Stimulated activated CD8-positive, alpha-beta memory T cell treated with anti-CD3 and anti-CD28 coated beads, Interleukin-15, amount 100 ng/mL, for 4 hours (primary cell): ENCODE measurements at places on chromosomes 2 and 18.
A peak's percentile ranks its signal among the peaks of the same experiment; 100 is the strongest.

DNA sequence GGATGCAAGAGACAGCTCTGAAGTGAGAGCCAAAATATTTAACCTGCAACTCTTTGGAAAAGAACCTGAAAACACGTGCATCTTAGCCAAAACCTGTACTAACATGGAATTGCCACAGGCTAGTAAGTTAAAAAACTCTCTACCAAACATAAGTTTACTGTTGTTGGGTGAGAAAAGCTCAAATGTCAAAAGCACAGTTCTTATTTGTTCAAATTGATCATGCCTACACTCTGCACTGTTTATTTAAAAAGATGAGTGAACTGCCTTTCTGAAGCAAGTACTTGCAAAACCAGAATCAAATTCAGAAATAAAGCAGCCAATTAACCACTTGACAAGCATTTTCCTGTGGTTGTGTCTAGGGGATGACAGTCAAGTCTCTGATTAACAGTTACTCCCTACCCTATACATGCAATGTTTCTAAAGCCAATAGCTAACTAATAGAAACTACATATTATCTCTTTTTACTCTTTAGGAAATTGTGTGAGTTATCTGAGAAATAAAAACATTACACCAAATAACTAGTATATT is 5.6 kb downstream of the IKZF2 start:
- no peak for DNase-seq

DNA sequence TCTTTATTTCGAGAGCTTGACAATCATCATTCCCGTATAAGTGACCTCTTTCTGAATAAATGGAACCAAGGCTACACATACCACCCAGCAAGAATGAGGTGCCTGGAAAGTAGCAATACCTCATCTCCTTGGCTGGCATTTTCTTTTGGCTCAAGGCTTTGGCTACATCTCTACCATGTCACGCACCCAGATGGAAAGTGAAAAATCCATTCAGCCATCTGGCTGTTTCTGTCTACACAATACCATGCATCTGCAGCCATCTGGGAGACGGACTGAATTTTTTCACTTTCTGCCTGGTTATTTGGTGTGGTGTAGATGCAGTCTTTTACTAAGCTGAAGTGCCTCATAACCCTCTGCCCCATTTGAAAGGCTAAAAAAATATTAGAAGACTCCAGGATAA is 566.9 kb downstream of the BCL11A start:
- DNase-seq: no peak

GRCh38 chr2:150478200-150478974 is 9.1 kb downstream of the RND3 start:
- DNase-seq: no peak

DNA sequence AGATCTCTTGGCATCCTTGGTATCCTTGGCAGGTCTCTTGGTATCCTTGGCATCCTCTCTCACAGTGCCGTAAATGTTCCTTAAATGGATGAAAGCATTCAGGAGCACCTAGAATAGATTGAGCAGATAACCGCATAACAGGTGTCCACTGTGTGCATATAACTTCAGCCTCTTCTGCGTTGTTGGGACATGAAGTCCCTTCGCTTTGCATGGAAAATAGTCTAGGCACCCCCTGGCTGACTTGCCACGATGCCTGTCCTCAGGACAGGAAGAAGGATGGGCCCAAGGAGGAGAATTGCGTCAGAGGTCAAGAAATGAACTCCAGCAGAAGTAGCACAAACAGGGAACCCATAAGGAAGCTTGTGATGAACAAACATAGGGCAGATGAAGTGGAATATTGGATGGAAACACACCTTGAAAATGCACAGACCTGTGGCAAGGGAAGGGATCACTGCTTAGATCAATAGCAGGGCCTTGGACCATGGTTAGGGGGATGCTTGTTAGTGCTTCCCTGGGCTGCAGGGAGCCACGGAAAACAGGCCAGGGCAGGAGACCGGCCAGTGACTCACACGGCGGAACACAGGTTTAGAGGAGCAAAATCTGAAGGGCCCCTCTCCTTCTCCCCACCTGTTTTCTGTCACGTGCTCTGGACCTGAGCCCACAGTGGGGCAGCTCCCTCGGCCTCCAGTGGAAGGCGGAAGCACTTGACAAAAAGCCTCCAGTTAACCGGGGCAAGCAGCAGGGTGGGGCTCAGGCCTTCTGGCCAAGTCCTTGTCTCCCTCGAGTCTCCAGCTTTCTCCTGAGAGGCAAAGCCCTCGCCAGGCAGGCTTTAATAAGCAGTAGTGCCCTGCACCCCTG is 99.2 kb upstream of the ASAP2 start:
- no peak for DNase-seq

DNA sequence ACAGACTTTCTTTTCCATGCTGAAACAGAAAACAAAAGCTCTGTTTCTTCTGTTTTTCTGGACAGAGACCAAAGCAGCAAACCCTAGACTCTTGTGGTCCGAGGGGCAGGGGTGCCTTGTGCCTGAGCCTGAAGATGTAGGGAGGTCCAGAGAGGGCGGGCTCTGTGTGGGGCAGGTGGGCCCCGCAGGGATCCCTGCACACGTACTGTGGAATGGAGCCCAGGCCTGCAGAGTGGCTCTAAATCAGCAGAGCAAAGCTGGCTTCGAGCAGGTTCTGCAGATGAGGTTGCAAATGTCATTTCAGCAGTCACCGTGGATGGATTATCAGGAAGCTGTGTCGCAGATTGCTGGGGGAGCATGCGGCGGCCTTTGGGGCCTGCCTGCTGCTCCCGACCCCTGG is 438.6 kb downstream of the RNF144A start:
- DNase-seq: no peak

DNA sequence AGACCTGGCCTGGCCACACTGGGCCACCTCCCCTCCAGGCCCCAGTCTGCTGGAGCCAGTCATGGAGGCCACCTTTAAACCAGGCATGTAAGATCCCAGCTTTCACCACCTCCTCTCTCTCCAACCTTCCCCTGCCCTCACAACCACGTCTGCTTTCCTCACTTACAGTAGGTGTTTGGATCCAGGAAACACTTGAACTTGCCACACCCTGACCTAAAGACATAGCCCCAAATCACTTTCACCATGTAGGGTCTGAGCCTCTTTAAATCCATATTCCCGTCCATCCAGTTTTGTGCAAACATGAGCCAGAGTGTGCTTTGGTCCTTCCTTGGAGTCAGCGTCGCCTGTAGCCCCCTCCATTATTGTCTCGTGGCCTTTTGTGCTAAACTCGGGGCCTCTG is 66.8 kb downstream of the NRP2 start:
- no peak for DNase-seq

DNA sequence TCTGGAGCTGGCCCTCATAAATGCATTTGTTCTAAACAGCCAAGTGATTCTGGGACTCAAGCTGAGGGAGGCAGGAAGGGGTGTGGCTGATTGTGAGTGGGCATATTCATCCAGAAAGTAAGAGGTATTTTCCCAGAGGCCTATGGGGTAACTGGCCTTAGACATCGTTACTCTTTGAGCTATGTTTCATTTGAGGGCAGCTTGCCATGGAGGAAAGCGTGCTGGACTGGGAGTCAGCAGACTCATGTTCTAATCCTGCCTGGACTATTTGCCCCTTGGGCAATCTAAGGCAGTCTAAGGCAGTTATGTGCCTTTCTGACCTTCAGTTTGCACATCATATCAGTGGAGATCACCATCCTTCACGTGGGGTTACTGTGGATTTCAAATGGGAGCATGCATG is 93.5 kb upstream of the SLC14A2 start:
- no peak for DNase-seq

GRCh38 chr18:80126797-80127196 is 17.7 kb downstream of the ADNP2 start:
- no peak for DNase-seq

DNA sequence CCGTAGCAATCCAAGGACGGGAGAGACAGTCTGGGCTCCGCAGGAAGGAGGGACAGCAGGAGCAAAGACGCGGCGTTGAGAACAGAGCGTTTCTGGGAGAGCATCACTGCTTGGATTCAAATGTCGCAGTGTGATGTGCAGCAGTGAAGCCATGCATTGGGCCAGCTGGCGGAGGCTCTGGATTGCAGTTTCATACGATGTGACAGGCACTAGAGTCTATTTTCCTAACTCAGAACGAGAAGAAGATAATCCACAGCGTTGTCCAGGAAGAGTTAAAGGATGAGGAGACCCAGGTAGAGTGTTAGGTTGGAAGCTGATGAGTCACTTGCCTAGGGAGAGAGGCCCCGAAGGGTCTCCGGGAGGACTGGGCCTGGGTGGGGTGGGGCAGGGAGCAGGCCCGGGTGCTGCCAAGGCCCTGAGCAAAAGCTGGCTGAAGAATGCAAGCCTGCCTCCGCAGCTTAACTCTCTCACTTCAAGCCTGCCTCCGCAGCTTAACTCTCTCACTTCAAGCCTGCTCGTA is 17.7 kb upstream of the SEMA4C start:
- no peak for DNase-seq

DNA sequence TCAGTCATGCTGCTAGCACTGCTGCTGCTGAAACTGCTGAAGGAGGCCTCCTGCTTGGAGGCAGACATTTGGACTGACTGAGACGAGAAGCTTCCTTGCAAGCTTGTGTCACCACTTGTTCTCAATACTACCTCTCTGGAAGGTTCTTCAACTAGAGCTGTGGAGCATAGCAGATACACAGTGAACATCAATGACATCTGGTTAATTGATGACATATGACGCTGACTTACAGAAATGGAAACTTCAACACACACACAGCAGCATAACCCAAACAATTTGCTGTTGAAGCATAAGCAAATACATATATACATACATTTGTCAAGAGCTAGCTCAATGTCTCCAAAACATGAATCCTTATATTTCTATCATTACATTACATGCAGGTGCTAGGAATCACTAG is 47.3 kb downstream of the PLEKHA3 start:
- no peak for DNase-seq

- no peak for DNase-seq
Measured at GRCh38 chr2:102470168-102470567, 2.9 kb upstream of the SLC9A4 start.

- no peak for DNase-seq
Measured at GRCh38 chr2:40325116-40325515, 126.8 kb downstream of the SLC8A1 start.

GRCh38 chr2:42142547-42143184 is 26.5 kb upstream of the EML4 start:
- no peak for DNase-seq

DNA sequence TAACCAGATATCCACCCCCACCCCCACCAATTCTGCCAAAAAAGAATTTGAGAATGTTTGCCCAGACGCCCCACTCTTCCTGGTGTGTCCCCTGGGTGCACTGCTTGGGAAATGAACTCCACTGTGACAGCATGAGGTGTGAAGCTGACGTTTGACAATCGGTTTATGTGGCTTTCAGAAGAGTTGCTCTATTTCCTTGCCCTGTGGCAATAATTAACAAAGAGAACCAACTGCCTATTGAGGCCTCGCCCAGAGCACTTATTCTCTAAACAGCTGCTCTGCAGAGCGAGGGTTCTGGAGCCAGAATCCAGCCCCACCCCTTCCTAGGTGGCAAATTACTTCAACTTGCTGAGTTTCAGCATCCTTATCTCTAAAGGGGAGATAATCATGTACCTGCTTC is 115.8 kb upstream of the SIX3 start:
- DNase-seq: no peak

- DNase-seq: no peak
Measured at GRCh38 chr18:54109131-54109683, 115.3 kb downstream of the MBD2 start.

- no peak for DNase-seq
Measured at GRCh38 chr2:168220965-168221819, 26.2 kb downstream of the STK39 start.

- DNase-seq: no peak
Measured at GRCh38 chr18:6406075-6406909, 8.4 kb downstream of the L3MBTL4 start.

- DNase-seq: no peak
Measured at GRCh38 chr2:32591669-32592463, 36.0 kb upstream of the TTC27 start.

DNA sequence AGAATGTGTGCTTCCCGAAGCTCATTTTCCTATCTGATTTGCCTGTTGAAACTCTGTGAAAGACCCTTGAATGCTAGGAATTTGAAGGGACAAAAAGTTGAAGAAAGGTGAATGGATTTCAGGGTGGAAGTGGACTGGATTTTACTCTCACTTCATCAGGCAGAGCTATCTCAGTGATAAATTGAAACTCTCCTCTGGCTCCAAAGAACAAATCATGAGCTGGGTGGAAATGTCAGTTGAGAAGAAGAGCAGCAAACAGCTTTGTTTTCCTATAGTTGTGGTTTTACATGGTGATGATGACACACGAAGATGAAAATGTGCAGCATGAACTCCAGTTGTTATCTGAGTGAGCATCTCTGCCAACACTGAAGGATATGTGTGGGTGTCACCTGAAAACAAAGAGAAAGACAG is 34.4 kb downstream of the CD28 start:
- DNase-seq: peak; percentile 47

DNA sequence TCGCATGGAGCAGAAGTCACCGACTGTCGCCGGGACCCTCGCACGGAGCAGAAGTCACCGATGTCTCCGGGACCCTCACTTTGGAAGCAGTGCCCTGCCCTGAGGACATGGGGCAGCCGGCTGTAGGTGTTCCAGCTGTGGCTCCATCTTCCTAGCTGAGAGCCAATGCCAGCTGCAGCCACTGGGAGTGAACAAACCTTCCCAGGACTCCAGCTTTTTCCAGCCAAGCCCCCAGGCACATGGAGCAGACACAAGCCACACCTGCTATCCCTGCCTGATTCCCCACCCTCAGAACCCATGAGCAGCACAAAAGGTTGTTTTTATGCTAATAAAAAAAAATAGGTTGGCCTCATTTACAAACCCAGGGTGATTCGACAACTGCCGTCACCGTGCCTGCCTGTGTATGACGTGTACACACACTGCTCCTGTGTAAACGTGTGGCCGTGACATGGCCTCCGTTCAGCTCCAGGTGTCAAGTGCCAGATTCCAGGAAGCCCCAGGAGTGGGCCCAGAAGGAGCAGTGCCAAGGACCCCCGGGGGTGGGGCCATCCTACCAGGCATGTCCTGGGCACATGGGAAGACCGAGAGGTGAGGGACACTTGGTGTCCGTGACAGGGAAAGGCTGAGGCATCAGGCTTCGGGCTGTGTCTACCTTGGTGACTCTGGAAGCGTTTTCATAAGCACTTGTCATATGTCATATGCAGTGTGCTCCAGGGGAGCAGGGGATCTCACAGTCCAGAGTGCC is 91.5 kb downstream of the EIPR1 start:
- no peak for DNase-seq

DNA sequence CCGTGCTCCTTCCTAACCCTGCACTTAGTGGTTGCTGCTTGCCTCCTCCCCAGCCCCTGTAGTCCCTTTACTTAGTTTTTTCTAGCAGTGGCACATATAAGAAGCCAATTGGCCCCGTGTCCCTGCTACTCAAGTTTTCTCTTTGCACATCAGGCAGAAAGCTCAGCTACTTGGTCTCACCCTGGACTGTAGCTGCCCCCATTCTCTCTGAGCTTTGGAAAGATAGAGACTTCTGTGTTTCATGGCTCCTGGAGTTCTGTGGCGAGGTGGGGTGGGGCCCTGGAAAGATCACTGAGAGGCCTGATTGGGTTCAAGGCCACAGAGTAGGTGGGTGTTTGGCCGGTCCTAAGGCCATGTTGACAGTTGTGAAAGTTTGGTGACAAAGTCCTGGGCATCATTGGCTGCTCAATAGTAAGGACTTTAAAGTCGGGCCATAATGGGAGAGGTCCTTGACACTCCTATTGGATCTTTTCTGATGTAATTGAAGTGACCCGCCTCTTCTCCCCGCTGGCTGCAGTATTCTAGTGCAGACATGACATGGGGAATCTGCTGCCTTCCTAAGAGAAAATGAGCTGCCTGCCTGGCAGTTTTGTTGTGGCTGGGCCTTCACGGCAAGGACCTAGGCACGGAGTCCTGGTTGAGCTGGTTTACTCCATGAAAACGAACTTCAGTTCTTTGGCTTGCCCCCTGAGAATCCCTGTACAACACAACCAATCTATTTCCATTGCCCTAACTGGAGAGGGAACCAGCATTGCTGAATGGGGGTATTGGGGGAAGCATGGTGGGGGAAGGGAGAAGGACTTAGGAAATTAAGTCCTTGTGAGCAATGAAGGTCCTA is 26.2 kb upstream of the CYP27A1 start:
- DNase-seq: no peak
